ENCODE measurements at places on chromosomes 12 and 14.

GRCh38 chr12:86551146-86551571 is 295.0 kb upstream of the MGAT4C start:
- no peak for DNase-seq

GRCh38 chr12:55720894-55721444 is 776 bp downstream of the RDH5 start:
- DNase-seq, result no peak

- no peak for DNase-seq
Observed at GRCh38 chr12:113268621-113269020, 47.4 kb downstream of the TPCN1 start.

GRCh38 chr12:89372584-89373370 is 20.5 kb upstream of the DUSP6 start:
- no peak for DNase-seq

GRCh38 chr12:11794751-11795150 is 145.3 kb downstream of the ETV6 start:
- DNase-seq, result no peak

DNA sequence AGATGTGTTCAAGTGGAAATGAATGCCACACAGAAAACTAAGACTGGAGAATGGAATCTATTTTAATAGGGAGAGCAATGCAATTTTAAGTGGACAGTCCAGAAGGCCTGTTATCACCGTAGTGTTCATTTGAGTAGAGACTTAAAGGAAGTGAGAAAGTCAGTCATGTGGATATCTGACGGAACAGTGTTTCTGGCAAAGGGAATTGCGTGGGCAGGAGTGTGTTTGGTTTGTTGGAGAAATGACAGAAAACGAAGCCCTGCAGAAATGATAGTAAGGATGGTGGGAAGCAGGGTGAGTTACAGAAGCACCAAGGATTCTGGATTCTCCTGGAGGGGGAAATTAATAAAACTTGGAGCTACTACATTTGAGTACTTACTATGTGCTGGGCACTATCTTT is 776.6 kb downstream of the MED13L start:
- DNase-seq, result no peak

DNA sequence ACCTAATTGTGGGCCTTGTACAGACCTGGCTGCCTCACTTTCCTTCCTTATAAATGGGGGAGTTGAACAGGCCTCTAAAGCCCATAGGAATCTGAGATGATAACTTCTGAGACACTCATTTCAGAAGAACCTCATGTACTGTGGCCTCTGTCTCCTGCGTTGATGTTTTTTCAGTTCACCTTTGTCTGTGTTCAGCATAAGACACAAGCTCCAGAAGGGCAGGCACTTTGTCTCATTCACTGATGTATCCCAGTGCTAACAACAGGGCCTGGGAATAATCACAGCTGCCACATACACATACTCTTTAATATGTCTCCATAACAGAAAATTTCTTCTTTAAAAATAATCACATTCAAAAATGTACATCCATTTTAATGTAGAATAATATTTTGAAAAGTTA is 3.3 kb downstream of the FGD6 start:
- no peak for DNase-seq

- DNase-seq, result no peak
Observed at GRCh38 chr14:32808644-32809043, 130.0 kb upstream of the NPAS3 start.

DNA sequence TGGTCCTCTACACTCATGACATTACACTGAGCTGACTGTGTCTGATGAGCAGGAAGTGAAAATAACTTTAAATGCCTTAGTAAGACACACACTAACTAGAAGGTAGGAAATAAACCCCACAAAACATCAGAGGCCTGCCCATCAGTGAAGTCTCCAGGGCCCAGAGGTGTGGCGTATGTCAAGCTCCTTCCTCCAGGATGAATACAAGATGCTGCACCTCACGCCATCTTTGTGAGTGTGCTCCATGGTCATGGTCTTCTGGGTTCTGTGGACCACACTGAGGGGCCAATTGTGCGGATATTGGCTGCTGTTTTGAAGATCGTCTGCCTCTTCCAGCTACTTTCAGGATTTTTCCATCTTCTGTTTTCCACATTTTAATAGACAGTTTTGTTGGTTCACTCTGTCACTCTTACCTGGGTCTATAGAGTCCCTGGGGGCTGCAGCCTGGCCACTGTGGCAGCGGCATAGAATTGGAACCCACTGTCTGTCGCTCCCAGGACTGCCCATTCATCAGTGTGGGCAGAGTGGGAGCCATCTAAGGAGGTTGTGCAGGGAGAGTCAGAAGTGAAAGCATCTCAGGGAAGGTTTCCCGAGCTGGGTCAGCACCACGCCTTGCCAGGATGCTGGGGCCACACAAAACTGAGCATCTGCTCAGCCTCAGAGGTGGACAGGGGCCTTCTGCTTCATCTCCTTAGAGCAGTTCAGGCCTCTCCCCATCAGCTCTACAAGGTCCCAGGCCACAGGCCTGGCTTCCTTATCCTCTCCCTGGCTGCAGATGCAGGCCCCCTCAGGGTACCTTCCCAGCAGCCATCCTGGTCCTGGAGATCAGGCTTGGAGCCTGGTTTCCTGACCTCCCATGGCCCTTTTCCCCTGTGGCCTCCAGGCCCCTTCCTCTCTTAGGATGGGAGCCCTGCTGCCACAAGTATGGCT is 57.5 kb upstream of the C14orf180 start:
- no peak for DNase-seq

- no peak for DNase-seq
Observed at GRCh38 chr14:94944636-94945258, 174.8 kb upstream of the GSC start.

- DNase-seq, result no peak
Observed at GRCh38 chr14:99737956-99738667, 54.0 kb downstream of the CYP46A1 start.

DNA sequence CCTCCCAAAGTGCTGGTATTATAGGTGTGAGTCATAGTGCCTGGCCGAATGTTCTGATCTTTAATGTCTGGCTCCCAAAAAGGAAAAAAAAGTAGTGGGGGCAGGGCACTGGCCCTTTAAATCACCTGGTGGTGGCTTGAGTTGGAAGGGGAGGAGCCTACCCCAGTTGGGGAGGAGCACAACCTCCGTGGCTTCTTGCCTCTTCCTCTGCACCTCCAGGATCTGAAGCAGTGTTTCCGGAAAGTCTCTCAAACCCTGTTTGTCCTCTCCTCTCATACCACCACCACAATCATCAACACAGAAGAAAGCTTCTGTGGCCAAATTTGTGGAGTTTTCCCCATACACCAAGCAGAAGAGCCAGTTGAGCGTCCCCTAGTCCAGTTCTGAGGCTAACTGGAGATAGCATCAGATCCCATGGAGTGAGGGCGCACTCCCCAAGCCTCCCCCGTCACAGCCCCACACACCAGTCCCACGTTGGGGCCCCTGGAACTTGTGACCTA is 24.3 kb upstream of the RCOR1 start:
- no peak for DNase-seq

DNA sequence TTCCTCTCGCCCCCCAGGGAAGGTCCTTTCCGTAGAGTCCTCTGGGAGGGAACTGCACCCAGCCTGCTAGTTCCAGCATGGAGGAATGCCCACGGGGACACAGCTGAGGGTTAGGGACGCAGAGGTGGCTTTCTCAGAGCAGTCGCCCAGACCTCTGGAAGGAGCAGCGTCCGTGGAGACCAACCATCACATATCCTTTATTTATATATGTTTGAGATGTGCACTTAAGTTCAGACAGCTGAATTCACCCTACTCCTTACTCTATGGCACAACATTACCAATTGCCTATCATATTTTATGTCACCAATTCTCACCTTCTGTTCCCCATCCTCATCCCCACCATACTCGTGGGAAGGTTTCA is 305.6 kb upstream of the DIO3 start:
- no peak for DNase-seq

- DNase-seq, result no peak
Observed at GRCh38 chr12:89327486-89328094, 24.7 kb downstream of the DUSP6 start.

- DNase-seq, result no peak
Observed at GRCh38 chr12:88142610-88142991, 494 bp downstream of the TMTC3 start.

- no peak for DNase-seq
Observed at GRCh38 chr12:89521364-89522223, 3.0 kb downstream of the GALNT4 start.

DNA sequence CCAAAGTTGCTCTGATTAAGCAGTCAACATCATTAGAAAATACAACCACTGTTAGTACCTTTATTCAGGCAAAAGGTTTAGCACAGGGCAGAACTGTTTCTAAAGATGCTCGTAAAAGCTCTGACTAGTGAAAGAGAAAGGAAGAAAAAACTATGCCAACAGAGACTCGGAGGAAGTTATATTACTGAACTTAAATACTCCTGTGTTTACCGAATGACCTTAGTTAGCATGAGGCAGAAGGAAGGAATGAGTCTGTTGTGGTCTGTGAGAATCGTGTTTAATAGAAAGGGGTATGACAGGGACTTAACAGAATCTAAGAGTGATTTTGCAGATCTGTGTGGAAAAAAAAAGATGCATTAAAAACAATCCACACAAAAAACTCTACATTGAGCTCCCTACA is 84.1 kb upstream of the OVCH1 start:
- DNase-seq, result no peak

- no peak for DNase-seq
Observed at GRCh38 chr12:124660851-124661250, 93.4 kb upstream of the NCOR2 start.

- no peak for DNase-seq
Observed at GRCh38 chr12:75978677-75979076, 52.9 kb downstream of the PHLDA1 start.

GRCh38 chr12:130644146-130644545 is 72.0 kb downstream of the RIMBP2 start:
- DNase-seq, result no peak

DNA sequence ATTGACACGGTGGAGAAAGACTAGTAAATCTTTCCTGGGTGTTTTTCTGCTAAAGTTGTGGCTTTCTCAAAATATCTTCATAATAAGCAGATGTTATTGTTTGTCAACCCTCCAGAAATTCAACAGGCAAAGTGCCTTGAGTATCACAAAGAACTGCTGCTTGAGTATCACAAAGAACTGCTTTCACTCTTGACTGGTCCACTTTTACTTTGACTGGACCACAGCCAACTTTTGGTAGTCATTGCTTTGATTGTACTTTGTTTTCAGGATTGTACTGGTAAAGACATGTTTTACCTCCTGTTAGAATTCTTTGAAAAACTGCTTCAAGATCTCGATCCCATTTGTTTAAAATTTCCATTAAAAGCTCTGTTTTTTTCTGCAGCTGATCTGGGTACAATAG is 62.6 kb downstream of the PDZRN4 start:
- no peak for DNase-seq

- DNase-seq, result no peak
Observed at GRCh38 chr12:28367326-28367725, 177.1 kb downstream of the CCDC91 start.

GRCh38 chr12:57069523-57069922 is 9.1 kb downstream of the NEMP1 start:
- no peak for DNase-seq

DNA sequence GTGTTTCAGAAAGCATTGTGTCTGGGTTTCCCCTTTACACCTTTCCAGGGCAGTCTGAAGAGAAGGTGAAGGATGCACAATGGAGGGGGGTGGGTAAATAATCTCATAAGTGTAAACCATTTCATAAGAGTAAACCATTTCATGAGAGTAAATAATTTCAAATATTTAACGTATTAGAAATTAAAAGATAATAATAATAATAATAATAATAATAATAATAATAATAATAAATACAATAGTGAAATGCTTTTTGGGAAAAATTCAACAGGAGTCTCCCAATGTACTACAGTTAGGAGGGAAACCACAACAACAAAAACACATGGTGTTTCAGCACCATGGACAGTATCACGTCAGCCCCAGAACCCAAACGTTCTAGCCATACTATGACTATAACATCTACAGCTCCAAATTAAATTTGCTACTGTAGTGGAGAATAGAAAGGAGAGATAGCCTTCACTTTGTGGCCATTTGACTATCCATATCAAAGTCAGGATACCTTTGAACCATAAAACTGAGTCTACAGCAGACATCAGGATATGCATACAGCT is 691.8 kb downstream of the BCL11B start:
- no peak for DNase-seq

DNA sequence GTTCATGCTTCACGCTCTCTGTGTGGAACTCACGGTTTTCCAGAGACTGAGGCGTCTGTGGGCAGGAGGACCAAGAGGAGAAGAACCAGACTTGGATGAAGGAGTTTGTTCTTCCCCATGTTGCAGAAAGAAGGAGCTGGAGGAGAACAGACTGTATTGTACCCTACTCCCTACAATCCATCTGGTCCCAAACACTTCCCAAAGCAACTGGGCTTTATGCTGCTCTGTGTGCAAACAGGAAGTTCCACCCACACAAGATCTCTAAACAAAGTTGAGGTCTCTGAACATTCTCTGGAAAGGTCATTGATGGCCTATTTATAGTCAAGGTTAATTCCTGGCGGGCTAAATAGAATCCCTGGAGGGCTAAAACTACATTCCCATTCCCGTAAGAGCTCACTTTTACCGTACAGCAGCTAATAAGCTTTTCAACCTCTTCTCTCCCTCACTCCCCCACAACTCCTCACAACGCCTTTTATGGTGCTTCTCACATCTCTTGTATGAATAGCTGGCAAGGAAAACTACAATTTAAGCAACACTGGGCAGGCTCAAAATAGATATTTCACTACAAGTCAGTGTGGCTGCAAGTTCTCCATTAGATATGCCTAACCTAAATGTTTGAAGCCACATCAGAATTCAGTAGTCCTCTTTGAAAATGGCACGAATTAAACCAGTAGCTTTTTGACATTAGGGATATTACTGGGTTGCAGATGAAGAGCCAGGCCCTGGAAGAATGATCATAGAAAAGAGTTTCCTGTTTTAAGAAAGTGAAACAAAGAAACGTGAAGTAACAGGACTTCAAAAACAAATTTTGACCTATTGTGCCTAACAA is at the start of gene A2M:
Gene A2M (minus strand): TSS at position 189 of the 829 bp plus-strand sequence. CDS start 70 bp downstream, at position 119.
- DNase-seq, result no peak

- DNase-seq, result no peak
Observed at GRCh38 chr12:16870845-16871244, 264.9 kb upstream of the LMO3 start.

GRCh38 chr12:27869567-27869966 is 89.5 kb upstream of the MANSC4 start:
- DNase-seq, result no peak

- DNase-seq, result no peak
Observed at GRCh38 chr12:23758608-23759007, 190.9 kb downstream of the SOX5 start.

GRCh38 chr14:70036665-70037064 is 152.1 kb downstream of the SLC8A3 start:
- DNase-seq, result no peak

DNA sequence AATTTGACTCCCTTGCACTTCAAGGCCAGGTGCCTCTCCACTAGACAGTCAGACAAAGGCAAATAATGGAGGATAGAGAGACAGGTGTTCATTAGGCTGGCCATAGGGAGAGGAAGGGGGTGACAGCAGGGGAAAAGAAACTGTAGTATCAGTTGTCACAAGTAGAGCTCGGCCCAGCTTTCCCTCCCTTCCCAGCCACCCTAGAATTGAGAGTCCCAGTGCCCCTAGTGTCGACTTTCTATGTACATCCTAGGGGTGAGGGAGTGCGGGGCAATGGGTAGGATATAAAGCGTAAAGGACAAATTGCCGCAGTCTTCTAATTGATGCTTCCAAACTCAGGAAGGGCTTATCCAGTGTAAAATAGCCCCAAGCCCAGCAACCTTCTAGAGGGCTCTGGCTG is 39.0 kb downstream of the BAZ2A start:
- no peak for DNase-seq

- DNase-seq, result no peak
Observed at GRCh38 chr12:53179687-53180219, 769 bp upstream of the ZNF740 start.

All from cortex of kidney (tissue), 1 donor.